ENCODE measurements at places on chromosomes 12 and 14.

- no peak for DNase-seq
These were observed 145.0 kb downstream of the SAMD4A start for GRCh38 chr14:54711812-54712464.

DNA sequence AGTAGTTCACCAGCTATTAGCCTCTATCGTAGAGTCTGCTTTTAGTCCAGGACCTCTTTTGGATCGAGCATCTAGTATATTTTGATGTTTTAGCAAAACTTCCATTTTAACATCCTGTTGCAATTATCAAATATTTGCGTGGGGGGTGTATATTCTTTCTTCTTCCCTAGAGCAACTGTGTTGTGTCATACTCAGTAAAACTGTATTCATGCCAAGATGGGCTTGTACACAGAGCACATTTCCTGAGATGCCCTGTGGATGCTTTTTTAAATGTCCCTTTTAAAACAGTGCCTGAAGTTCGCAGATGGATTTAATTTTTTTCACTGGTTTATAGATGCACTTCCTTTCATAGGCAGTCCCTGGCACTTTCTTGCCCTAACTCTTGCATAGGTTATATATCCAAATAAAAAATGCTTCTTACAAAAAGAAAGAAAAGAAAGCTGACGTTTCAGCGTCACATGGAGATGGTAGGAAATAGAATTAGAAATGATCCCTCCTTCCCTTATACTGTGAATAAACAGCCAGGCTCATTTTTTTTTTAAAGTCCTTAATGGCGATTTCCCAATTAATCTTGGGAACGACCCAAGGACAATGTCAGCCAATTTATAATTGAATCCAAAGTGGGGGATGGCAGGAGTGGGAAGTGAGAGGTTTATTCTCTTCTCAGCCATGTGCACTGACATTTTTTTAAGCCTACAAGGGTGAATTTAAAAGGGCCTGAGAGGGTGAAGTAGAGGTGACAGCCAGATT lies 247.0 kb downstream of the SLC41A2 start:
- no peak for DNase-seq

DNA sequence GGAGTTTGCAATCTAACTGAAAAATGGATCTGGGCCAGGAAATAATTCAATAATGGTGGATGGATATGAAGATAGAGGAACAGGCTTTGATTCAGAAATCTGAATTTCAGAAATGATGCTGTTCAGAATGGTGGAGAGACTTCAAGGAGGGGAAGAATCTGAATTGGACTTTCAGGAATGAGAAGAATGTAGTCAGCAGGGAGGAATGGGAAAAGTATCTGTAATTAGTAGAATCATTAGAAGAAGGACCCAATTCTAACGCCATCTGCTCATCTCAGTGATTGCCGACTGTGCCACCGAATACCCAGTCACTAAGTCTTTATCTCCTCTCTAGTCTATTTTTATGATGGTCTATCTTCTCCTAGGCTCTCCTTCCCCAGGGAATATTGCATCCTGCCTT lies 363.2 kb downstream of the GALC start:
- no peak for DNase-seq

DNA sequence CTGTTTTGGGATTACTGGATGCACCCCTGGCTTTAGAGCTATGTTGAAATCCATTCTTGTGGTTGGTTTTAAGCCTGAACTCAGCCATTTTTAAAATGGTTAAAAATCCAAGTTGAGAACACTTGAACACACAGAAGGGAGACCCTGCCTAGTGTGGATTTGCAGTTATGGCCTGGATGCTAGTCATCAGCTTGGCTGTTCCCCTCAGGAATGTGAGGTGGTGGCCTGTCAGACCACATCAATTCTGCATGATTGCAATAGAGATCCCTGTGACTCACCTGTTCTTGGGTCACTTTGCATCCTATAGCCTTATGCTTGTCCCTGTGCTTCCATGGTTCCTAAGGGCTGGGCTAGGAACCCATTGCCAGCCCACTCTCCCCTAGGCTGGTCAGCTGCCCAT lies 454.1 kb downstream of the ATP23 start:
- no peak for DNase-seq

DNA sequence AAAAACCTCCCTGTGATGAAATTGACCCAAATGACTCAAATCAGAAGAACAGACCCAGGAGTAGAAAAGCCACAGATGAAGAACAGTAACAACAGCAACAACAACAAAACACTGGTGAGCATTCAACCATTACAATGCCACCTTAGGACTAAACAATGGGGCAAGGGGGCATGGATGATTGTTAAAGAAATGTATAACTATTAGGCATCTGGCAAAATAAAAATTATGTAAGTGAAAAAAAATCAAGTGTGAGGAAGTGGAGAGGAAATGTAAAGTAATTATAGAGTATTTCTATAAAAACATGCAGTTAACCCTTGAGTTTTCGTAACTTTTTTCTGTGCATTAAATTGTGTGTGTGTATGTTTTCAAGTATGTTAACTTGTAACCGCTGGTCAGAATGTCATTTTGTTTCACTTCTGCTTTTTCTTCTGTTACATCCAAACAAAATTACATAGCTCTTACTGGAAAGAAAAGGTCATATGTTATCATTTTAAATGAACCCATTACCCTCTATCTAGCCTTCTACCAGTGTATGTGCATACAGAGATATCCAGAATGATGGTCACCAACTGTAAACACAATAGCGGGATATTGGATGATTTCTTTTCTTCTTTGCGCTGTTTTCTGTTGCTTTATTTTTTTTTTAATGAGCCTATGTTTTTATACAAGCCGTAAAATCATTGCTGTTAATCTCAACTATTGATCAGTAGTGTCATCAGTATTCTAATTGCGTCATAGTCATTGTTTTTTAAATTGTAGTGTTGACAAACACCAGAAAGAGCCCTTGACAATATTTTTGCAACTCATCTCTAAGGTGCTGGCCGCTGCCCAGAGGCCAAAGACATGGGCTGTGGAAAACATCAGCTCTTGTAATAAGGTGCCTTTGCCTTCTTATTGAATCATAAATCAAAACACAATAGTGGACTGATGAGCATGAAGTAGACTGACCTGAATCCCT lies 170.6 kb downstream of the CRADD start:
- DNase-seq: no peak

DNA sequence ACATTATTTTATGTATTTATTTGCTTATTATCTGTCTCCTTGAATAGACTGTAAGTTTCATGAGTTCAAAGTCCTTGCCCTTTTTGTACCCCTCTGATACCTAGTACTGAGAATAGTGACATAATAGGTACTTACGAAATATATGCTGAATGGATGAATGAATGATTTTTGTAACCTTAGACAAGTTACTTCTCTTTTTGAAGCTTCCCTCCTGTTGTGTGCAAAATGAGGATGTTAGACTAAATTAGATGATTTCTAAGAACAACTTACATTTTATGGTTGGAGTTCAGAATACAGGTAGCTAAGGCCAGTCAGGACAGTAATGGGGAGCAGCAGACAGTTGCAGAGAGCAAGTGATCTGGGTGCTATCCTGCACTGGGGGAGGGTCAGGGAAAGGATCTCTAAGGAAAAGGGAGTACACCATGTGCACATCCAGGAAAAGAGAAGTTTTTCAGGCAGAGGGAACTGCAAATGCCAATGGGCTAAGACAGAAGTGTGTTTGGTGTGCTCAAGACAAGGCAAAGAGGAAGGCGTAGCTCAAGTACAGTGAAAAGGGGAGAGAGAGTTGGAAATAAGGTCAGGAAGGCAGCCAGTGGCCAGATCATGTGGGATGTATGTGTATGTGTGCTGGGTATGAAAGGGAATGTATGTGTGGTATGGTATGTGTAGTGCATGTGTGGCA lies 59.4 kb upstream of the AMIGO2 start:
- DNase-seq: no peak

DNA sequence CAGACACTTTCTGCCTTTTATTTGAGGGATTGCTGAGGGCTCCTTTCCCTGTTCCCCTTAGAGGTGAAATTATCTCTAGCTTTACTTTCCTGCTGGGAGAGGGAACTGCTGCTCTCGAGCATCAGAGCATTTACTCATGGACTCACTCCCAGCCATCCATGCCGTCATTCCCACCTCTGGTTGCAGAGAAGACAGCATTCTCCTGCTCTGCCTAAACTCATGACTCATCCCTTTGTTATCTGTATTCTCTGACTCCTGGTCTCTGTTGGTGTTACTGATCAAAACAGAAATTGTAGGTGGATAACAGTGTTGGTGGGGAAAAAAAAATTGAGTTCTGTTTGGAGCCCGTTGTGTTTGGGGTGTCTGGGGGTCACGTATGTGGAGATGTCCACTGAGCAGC lies 159.3 kb downstream of the TTC8 start:
- DNase-seq: no peak

GRCh38 chr14:73461478-73462047 lies 3.2 kb upstream of the NUMB start:
- DNase-seq: no peak

DNA sequence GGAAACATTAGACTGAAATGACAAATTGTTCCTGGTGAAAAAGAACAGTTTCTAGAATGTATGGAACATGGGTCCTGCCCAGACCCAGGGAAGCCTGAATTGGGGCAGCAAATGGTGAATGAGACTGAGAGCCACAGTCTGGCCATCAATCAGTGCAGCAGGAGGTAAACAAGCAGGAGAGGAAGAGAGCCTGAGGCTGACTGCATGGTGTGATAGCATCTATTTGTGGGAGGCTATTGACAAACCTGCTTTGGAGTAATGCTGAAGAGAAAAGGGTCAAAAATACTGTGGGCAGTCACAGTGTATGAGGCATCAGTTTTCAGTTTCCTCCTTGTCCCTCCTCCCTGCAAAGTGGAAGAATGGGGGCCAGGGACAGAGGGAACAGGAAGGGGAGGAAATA lies 136.8 kb downstream of the ANKS1B start:
- no peak for DNase-seq

- DNase-seq: no peak
These were observed 34.7 kb downstream of the GRIP1 start for GRCh38 chr12:66644151-66644550.

GRCh38 chr14:59254146-59254910 lies 65.9 kb downstream of the DAAM1 start:
- DNase-seq: no peak

GRCh38 chr12:15897433-15897832 lies 13.7 kb upstream of the DERA start:
- no peak for DNase-seq

- no peak for DNase-seq
These were observed 9.5 kb upstream of the CDKN3 start for GRCh38 chr14:54387328-54387727.

GRCh38 chr12:19045426-19045825 lies 84.1 kb upstream of the PLEKHA5 start:
- DNase-seq: no peak

- no peak for DNase-seq
These were observed 192.9 kb downstream of the C12orf75 start for GRCh38 chr12:105523164-105524057.

GRCh38 chr12:46557539-46558373 lies 185.2 kb upstream of the SLC38A2 start:
- no peak for DNase-seq

- peak; percentile 9 for DNase-seq
These were observed at the start of gene DBX2 for GRCh38 chr12:45050751-45051571. DBX2 (minus strand) TSS chr12:45051099; CDS start chr12:45050927, 172 bp downstream.

GRCh38 chr14:75279763-75280290 lies 1.2 kb downstream of the FOS start:
- DNase-seq: no peak

DNA sequence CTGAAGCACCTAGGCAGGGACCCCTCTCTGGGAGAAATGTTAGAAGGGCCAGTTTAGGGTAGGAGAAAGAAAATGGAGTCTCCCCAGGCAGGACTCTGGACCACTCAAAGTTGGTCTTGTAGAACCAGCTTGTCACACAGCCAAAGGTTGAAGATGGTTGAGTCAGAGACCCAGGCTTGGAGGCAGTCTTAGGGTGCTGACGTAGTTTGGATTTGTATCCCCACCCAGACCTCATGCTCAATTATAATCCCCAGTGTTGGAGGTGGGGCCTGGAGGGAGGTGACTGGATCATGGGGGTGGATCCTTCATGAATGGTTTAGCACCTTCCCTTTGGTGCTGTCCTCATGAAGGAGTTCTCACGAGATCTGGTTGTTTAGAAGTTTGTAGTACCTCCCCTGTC lies 121.2 kb downstream of the CRACR2A start:
- DNase-seq: no peak

- no peak for DNase-seq
These were observed 60.1 kb upstream of the PYGL start for GRCh38 chr14:51004352-51004800.

- DNase-seq: no peak
These were observed 104.3 kb upstream of the PPFIA2 start for GRCh38 chr12:81863406-81863805.

GRCh38 chr12:57176139-57176477 lies 28.7 kb upstream of the LRP1-AS start:
- DNase-seq: no peak

GRCh38 chr12:112796067-112796466 lies 4.5 kb downstream of the RPH3A start:
- no peak for DNase-seq

- no peak for DNase-seq
These were observed 32.1 kb downstream of the BAZ1A start for GRCh38 chr14:34843011-34843554.

DNA sequence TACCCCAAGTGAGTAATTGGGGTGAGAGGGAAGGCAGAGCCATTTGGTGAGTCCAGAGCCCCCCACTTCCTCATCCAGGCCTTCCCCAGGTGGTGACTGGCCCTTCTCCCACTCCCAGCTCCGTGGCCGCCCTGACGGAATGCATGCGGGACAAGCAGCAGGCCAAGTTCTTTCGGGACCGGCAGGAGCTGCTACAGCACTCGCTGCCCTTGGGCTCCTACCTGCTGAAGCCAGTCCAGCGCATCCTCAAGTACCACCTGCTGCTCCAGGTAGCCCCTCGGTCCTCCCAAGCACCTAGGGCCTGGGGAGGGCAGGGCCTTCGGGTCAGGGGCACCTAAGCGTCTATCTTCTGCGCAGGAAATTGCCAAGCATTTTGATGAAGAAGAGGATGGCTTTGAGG lies 26.5 kb downstream of the PLEKHG3 start:
- DNase-seq: no peak

DNA sequence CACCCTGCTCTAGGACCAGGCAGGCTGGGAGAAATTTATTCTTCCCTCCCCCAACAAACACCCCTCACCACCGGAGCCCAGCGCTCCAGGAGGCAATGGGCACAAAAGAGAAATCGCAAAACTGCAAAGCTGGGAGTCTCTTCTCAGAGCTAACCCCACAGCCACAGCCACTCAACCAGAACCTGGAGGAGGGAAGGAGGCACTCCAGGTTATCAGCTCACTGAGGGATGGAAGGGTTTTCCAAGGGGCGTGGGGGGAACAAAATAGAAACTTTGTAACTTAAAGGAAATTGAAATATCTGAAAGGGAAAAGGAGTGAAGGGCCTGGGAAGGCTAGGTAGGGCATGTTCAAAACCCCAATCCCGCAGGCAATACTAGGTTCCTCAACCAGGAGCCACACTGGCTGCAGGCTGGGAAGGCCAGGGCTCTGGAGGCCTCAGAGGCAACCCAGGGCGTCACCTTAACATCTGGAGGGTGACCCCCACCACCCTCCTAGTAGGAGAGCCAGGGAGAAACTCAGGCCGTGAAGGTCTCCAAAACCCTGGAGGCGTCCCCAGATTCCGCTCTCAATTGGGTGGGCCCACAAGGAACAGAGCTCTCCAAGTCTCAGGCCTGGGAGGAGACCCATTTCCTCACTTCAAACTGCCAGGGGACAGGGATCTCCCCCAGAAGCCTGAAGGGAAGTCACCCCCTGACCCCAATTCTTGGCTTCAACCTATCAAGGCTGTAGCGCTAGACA lies 3.2 kb downstream of the KDM2B start:
- no peak for DNase-seq

GRCh38 chr12:85720308-85721033 lies 115.7 kb downstream of the RASSF9 start:
- DNase-seq: no peak
